Activated T-helper 1 cell treated with anti-CD3 and anti-CD28 coated beads, Interleukin-12 subunit alpha, Interleukin-12 subunit beta, Interleukin-2, Interleukin-4 antibody, amounts not matched to agents 30 ng/mL and 10 ng/mL and 1 ng/mL, durations not matched to agents 14 hours and 24 hours and 36 hours (primary cell): ENCODE measurements at places on chromosomes 6 and 20.

DNA sequence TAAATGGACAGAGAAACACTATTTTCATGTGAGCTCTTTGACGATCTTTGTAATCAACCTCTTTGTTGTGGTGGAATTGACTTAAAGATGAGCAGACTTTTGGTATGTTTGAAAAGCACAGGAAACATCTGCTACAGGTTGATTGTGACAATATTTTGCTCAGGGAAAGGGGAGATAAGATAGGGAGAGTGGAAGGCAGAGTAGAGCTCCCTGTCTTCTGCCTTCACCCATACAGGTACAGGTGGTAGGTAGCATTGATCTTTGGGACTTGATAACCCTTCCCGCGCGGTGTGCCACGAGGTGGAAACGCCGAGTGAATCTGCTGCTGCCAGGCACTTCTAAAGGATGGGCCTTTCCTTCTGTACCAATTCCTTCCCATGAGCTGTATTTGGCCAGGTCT is 183.6 kb downstream of the UTRN start:
- DNase-seq, result no peak

GRCh38 chr20:1281279-1282057 is 15.4 kb downstream of the SNPH start:
- no peak for DNase-seq

- no peak for DNase-seq
These were observed 348.5 kb upstream of the BTBD3 start for GRCh38 chr20:11569163-11569562.

- no peak for DNase-seq
These were observed 21.4 kb downstream of the ZFAND3 start for GRCh38 chr6:37840940-37841300.

DNA sequence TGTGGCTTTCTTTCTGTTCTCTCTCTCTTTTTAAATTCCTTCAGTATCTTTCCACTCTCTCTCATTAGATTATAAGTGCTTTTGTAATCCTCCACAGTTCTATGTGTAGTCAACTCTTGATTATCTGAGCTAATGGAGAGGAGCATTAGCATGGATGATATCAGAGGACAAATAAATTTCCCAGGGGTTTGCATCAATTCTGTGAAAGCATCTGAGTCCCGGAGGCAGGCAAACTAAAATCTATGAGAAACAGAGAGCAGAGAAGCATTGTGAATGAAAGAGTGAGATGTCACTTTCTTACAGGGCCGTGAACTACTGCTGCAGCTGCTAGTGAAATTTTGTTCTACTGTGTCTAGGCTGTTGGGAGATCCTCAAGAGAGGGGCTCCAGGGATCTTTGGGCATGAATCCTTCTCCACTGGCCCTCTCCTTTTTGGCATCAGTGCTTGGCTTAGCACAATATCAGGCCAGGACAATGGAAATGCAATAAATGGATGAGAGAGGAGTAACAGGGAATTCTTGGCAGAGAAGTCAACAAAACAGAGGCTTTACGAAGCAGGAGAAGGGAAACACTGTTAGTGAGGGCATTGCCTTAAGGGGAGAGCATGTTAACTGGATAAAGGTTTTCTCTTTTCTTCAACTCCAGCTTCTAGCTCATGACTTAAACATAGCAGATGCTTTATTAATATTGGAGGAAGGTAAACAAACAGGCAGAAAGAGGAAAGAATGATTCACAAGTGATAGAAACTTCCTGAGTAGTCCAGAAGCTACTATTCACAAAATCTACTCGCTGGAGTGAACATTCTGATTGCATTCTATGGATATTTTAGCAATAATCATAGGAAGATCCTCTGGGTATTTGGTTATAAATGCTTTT is 847.0 kb upstream of the MAP3K7 start:
- no peak for DNase-seq

DNA sequence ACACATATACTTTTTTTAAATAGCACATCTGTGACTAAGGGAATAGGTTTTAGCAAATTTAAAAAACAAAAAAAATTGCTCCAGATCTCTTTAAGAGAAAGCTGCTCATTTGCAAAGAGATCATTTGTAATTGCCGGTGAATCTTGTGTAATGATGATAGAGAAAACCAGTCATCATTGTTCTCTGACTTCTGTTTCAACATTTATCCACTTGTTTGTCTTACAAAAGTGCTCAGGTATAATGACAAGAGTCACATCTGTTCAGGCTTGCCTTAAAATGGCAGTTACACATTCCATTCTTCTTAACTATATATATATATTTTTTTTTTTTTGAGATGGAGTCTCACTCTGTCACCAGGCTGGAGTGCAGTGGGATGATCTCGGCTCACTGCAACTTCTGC is 165.2 kb downstream of the AIG1 start:
- no peak for DNase-seq

DNA sequence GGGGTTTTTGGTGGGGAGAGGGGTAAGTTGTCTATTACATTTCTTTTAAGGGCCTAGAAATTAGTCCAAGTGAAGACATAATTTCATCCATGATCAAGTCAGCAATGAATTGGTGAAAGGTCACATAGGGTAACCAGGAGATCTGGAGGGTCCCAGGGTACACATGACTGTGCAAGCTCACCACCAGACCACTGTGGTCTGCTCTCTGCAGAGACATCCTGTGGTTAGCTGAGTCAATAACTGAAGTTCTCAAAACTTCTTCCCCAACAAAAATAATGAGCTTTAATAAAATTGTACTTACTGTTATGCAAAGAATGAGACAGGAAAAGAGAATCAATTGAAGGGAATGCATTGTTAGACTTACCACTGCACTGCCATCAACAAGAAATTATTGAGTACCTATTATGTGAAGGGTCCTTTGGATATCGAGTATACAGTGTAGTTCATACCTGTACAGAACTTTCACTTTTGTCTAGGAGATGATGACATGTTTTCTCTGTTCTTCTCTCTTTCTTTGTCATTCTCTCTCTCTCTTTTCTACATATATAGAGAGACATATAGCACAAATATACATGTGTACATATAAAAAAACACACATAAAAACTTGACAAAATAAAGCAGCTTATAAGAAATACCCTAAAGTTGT is 209.8 kb downstream of the GJA1 start:
- no peak for DNase-seq

DNA sequence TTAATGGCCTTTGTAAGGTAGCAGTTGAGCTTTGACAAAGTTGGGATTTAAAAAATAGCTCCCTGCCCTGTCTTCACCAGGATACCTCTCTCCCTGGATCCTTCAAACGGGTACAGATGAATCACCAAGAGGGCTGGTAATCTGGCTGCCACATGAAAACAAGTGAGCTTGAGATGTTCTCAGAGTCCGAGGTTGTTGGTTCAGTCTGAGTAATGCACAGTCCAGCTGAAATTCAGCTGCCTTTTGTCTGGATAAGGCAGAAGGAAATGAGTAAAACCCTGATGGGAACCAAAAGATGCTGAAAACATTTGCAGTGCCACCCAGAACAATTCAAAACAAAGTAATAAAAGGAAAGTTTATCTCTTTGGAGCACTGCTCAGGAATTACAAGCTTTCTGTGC is 86.8 kb downstream of the GJA1 start:
- DNase-seq, result no peak

DNA sequence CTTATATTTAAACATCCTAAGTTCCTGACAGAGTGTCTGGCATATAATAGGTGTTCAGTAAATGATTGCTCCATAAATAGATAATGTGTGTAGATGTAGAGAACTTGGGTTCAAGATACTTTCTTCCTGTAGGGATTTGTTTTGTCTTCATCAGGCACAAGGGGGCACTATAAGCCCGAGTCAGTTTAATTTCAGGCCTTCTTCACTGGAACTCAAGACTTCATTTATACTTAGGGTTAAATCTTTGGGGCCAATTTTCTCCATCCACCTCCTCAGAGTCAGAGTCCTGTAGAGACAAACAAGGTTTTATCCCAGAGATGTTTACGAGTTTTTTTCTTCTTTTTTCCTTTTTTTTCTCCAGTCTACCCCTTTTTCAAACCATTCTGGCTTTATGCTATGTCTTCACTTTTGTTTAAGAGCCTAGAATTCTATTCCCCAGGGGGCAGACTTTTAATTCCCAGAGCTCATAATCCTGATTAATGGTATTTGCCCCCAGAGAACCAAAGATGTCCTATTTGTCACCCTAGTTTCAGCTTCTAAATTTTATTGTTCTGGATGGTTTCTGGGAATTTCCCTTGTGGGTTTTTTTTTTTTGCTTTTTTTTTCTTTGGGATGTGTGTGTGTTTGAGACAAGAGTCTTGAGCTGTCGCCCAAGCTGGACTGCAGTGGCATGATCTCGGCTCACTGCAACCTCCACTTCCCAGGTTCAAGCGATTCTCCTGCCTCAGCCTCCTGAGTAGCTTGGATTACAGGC is 88.4 kb downstream of the HFE start:
- DNase-seq, result peak; percentile 58

GRCh38 chr6:43723737-43724295 is 36.2 kb upstream of the MRPS18A start:
- DNase-seq, result peak; percentile 50

DNA sequence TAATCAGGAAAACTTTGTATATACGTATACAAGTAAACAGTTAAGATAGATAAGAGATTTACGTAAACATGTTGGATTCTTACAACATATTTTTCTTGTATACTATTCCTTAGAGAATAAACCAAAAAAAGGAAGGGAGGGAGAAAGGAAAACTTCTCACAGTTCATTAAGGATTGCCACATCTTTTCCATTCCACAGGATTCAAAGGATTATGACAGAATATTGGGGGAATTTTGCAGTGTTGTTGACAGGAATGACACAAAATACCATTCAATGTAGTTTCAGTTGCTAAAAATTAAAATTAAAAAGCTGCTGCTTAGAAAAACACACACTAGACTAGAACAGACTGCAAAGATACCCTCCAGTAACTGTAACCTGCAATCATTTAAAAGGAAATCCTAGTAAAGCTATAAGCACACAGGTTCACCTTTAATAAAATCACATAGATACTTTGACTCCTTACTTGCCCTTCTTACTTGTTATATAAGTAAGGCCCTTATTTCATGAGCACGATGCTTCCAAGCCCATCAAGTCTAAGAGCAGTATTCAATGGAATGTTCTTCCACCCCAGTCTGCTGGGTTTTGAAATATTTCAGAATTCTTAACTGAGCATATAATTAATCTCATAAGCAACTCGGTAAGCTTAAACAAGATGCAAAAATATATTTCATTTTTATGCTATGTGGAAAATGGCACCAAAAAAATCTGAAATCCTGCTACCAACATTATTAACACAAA is 107.8 kb downstream of the SMLR1 start:
- no peak for DNase-seq
